ENCODE measurements at places on chromosomes 12 and 14.

- DNase-seq = no peak
Measured at GRCh38 chr12:39287817-39288216, 155.1 kb downstream of the KIF21A start.

DNA sequence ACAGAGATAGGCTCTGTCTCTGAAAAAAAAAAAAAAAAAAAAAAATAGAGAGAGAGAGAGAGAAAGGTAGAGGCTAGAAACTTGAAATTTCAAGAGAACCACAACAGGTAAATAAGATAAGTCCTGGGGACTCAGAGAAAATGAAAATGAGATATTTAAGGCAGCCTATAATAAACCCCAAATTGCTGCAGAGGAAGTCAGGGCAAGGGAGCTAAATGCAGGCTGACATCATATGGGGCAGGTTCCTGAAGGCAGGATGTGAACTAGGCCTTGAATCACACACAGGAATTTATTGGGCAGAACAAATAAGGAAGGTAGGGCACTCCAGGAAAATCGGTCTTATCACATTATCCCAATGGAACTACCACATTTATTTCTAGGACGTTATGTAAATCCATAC is 54.9 kb upstream of the NUDT4 start:
- DNase-seq = no peak

DNA sequence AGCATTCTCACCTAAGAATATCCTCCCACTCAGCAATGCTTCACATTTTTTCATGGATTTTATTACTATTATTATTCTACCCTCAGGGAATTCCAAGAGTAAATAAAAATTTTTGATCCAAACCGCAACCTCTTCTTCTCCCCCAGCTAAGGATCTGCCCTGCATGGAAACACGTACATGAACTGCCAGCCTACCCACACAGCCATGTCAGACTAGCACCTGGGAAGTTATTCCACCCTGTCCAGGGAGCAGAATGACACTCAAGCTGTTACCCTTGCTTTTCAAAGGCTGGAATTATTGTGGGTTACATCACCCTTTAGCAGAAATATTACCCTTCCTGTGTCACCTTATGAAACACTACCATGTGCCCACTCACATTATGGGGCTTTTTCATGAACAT is 227.3 kb upstream of the USP15 start:
- DNase-seq = no peak

DNA sequence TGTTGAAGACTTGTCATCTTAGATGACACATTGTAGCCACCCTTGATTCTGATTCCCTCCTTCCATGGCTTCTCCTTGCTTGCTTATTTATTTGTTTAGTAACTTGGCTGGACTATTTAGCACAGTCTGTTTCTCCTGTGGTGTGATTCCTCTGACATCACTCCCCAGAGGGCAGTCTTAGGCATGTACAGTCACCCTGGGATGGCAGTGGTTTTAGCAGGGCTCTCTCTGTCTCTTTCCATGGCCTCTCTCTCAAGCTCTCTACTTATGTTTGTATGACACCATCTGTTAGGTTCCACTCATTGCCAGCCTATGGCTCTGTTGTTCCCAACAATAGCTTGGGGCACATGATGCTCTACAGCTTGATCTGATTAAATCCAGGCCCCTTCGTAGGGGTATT is 158.3 kb downstream of the ADGRD1 start:
- DNase-seq = no peak

- no peak for DNase-seq
Measured at GRCh38 chr12:122094735-122095631, 16.4 kb downstream of the MLXIP start.

DNA sequence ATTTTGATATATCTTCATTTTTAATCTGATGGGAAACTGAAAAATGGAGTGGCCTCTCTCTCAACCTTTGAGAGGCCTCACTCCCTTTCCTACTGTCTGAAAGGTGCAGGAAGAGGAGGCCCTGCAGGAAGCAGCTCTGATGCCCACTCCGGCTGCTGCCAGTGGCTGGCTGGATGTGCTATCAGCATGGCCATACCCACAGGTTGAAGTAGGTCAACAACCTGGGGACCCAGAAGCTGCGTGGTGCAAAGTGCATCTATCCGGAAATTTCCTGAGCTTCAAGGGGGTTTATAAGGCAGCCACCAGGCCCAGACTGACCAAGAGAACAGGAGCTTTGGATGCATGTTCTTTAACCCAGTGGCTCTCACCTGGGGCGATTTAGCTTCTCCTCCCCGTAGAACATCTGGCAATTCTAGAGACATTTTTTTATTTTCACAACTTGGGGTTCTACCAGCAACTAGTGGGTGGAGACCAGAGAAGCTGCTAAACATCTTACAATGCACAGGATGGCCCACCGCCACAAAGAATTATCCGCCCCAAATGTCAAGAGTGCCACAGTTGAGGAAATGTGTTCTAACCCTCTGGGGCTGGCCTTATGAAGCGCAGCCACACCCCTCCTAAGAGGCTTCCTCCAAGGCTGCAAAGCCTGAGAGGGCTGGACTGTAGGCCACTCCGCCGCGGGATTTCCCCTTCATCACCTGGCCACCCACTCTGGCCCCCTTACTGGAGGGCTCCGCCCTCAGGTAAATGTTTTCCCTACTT is 8.2 kb upstream of the BATF start:
- no peak for DNase-seq

DNA sequence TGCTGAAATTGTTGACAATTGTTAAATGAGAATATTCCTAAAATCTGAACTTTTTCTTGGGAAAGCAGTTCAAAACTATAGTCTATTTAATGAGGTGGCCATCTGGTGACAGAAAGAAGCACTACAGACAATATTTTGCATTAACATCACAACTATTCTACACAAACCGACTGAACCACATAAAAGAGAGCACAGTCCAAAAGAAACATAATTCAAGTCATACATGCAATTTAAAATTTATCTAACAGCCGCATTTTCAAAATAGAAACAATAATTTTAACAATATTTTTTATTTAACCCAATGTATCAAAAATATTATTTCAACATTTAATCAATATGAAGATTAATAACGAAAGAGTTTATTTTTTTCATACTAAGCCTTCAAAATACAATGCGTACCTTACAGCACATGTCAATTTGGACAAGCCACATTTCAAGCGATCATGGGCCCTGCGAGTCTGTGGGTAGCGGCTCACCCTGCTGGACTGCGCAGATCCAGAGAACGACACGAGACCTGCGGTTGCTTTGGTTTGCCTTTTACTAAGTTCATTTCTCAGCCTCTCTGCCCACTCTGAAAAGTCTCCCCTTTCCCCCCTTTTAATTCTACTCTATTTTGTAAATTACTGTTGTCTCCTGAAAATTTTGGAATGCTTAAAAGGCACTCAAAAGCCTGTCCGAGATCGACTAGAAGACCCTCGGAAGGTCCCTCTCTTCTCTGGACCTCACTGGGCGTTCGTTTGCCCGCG is 947 bp upstream of the LRRC9 start:
- no peak for DNase-seq

GRCh38 chr12:58217130-58217529 is 275.8 kb downstream of the ATP23 start:
- DNase-seq = no peak

GRCh38 chr12:114030451-114030850 is 64.3 kb upstream of the RBM19 start:
- DNase-seq = no peak

DNA sequence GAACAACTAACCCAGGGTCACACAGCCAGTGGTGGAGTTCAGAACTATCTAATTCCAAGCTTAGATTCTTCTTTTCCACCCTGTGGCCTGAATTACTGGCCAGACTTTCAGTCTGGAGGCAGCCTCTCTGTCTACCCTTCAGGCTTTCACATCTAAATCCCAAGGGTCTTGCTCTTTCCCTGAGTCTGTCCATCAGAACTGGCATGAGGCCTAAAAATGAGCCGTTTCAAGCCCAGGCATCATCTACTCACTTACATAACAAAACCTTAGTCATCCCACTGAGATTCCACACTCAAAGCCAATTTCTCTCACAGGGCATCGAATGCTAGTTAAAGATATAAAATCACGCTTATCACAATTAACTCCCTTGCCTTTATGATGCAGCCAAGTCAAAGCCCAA is 1.3 kb upstream of the PTGDR start:
- no peak for DNase-seq

DNA sequence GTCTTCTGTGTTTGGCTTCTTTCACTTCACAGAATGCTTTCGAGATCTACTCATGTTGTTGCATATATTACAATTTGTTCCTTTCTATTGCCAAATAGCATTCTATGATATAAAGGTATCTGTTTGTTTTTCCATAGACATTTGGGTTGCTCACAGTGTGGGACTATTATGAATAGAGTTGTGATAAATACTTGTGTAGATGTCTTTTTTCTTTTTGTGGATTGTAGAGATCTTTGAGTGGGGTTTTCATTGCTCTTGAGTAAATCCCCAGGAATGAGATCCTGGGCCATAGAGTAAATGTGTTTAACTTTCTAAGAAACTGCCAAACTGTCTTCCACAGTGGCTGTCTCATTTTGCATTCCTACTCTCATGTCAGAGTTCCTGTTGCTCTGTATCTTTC is 24.9 kb upstream of the CEBPE start:
- DNase-seq = no peak

- DNase-seq = no peak
Measured at GRCh38 chr14:22547948-22548750, 40.9 kb downstream of the DAD1 start.

- DNase-seq = no peak
Measured at GRCh38 chr14:77126461-77126990, 15.1 kb downstream of the ZDHHC22 start.

- DNase-seq = no peak
Measured at GRCh38 chr14:75972801-75973421, 8.9 kb downstream of the TGFB3 start.

DNA sequence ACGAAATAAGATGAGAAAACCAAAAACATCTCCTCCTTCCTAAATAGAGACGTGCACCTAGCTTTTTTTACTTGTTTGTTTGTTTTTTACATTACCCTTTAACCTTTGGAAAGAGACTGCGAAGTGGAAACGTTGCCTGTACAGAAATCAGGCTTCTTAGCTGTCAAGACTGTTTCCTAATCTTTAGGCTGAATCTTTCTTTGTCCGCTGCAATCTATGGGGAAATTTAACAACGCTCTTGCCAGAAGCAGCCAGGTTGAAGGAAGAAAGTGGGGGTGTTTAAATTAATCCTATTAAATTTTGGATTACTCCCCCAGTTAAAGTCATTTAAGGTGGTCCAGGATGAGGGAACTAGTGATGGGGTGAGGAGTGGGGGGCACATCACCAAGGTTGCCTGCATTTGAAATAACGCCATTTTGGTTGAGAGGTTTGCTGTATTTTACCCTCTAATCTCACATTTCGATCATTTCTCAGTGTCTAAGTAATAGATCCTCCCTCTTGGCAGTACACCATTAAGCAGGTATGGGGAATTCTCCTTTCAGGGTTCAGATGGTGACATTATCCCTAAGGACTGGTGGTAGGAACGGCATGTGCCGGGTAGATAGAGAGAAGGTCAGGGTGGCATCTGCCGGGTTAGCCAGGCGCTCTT is 2.6 kb downstream of the FLRT2 start:
- no peak for DNase-seq

DNA sequence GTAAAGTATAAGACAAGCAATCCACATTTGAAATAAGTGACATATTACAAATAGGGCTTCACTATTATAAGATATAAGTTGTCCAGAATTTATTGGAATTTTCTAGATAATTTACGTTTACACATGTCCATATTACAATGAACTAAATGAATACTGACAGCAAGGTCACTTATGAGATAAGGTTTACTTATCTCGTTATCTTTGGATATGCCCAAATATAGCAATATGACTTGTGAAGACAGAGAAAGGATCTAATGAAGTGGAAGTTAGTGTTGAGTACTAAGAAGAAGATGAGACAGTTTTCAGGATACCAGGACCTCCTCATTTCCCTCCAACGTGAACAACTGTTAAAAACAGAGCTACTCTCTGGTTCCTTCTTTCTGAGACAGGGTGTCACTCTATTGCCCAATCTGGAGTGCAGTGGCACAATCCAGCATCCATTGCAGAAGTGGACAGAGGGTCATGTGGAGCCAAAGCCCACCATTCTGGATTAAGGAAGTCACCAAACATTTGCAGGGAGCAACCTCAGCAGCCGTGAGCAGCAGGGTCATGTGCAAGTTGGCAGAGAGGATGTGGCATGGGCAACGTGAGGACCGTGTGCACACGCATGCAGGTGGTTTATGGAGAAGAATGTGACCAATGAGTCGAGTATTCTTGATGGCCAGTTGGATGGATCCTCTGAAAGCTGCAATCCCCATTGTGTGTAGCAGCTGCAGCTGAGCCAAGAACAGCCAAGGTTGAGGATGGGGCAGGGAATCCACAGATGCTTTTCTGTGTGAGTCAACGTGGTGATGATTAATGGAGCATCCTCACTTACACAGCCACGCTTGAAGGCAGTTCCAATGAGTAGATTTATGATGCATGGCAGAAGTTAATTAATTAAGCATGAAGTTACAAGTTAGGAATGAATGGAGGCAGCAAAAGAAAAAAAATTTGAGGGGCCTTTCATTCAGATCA is 111.0 kb downstream of the BICD1 start:
- no peak for DNase-seq

GRCh38 chr12:65152596-65152995 is 16.8 kb upstream of the LEMD3 start:
- DNase-seq = no peak

- no peak for DNase-seq
Measured at GRCh38 chr12:67112586-67112985, 156.6 kb upstream of the CAND1 start.

DNA sequence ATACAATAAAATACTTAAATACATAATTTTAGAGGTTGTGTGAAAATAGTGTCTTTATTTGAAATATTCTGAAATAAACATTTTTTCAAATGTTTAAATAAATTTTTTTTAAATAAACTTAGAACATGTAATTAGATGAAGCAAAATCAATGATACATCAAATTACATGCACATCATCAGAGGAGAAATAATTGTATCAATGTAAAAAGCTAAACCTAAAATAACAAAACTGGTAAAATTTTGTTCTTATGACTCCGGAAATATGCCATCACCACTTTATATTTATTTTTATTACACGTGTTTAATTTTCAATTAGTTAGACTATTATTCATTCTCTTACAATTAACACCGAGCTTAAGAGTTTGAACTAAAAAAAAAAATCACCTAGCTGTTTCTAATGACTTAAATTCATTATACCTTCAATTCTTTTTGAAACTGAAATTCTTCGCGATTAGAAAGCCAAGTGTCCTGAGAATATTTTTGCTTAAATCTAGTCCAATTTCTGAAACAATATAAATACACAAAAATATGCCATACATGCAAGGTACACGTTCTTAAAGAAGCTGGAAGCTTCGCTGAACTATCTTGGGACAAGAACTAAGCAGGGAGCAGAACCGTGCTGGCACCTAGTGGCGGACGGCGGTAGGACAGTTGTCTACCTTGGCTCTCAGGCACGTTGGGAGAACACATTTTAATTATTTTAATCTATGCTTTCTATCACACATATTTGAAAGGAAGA is 230.5 kb downstream of the SLC25A21 start:
- DNase-seq = no peak

Measured in GOT3 (cell line).